Naive thymus-derived CD4-positive, alpha-beta T cell (primary cell): ENCODE measurements at places on chromosomes 7 and 10. TPM values are rescaled to one million over a fixed set of nuclear protein-coding genes. Genes with fewer than 3 reads are reported as not detected.

The PDZD7 gene
- total RNA-seq, result 2.8 TPM

The RBP3 gene
- total RNA-seq, result not detected

The STAG3 gene
- total RNA-seq, result 5.5 TPM

The CCDC6 gene
- total RNA-seq, result 21.0 TPM

GRCh38 chr7:159097661-159098423 is 46.8 kb downstream of the VIPR2 start:
- no peak for DNase-seq

- no peak for DNase-seq
Observed at GRCh38 chr10:67015225-67015624, 89.4 kb downstream of the LRRTM3 start.

GRCh38 chr10:121043124-121043849 is 192.1 kb downstream of the WDR11 start:
- no peak for DNase-seq
